ENCODE measurements at places on chromosomes 2 and 18. TPM values are rescaled to one million over a fixed set of nuclear protein-coding genes. Genes with fewer than 3 reads are reported as not detected.

DNA sequence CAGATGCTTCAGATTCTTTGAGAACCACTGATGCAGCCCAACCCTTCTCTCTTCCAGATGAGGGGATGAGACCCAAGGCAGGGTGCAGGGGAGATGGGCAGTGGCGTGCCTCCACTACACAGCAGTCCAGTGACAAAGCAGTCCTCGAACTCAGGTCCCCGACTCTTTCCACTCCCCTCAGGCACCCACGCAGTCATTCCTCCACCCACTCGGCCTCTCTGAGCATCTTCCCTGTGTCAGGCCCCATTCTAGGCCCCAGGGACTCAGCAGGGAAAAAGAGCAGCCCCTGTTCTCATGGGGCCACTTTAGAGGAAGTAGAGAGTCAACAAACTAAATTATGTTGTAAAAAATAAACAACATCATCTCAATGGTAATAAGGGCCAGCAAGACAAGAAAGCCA, 15.2 kb downstream of the KCNK3 start:
- no peaks in the 10 kb centered on the region for H3K27me3 ChIP-seq
- no peak for DNase-seq
- no peak overlapping the region for H3K4me3 ChIP-seq

- no peak overlapping the region for H3K4me3 ChIP-seq
- H3K4me1 ChIP-seq: no peaks in the 10 kb centered on the region
- no peaks in the 10 kb centered on the region for H3K36me3 ChIP-seq
- no peak overlapping the region for H3K27ac ChIP-seq
These were observed 229.7 kb downstream of the EIPR1 start for GRCh38 chr2:3147651-3148530.

DNA sequence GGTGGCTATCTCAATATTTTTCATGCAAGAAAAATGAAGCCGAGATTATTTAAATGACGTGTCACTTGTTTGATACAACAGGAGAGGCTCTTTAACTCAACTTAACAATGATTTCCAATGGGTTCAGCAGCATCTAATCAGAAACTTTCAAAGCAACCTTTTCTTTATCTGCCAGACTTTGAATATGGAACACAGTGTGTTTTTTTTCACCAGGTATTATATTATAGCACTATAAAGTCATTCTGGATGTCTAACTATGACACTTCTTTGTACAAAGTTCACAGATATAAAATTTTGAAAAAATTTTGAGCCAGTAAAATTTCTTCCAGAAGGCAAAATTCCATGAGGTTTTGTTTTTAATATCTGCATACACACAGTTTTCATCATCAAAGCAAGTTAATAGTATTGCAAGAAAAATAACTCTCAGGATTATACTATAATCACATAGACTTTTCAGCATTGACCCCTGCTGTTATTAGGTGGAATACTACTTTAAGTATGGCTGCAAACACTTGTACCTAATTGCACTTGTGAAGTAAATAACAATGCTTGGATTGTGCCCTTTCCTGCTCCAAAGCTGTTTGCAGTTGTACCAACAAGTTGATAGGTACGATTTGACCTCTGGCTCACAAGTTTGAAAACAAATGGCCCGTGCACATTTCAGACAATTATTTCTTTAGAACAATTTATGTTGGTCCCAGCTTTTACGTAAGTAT, 44.0 kb upstream of the DSG1 start:
- DNase-seq: no peak
- no peaks in the 10 kb centered on the region for H3K27me3 ChIP-seq
- no peak overlapping the region for H3K4me3 ChIP-seq
- H3K4me1 ChIP-seq: peaks cover 6% of the 10 kb centered on the region
- H3K27ac ChIP-seq: no peak overlapping the region

The PAPOLG gene
- 14.8 TPM for total RNA-seq

DNA sequence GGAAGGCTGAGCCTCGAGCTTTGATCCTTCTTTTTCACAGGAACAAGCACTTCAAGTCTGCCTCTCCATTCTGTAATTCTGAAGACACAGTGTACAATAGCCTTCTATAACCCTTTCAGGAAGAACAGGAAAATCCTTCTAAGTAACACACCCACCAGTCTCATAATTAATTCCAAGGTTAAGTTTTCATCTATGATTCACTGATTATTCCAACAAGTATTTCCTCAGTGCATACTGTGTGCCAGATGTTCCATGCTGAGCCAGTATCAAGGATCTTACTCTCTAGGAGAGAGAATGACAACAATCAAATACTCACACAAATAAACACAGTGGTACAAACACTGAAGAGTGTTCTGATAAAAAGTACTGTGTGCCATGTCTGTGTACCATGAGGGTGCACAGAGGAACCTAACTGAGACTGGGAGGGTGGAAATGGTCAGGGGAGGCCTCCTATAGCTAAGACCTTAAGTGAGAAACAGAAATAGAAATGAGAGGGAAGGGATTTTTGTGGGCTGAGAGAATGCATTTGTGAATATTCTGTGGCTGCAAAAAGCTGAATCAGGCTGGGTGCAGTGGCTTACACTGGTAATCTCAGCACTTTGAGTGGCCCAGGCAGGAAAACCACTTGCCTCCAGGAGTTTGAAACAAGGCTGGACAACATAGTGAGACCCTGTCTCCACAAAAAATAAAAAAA, 7.3 kb upstream of the MTLN start:
- no peaks in the 10 kb centered on the region for H3K36me3 ChIP-seq
- no peak overlapping the region for H3K4me3 ChIP-seq
- no peak for DNase-seq
- no peaks in the 10 kb centered on the region for H3K4me1 ChIP-seq
- H3K27me3 ChIP-seq: no peaks in the 10 kb centered on the region

- no peak overlapping the region for H3K27ac ChIP-seq
- H3K4me1 ChIP-seq: no peaks in the 10 kb centered on the region
- no peak for DNase-seq
These were observed 75.4 kb upstream of the HNMT start for GRCh38 chr2:137888845-137889244.

DNA sequence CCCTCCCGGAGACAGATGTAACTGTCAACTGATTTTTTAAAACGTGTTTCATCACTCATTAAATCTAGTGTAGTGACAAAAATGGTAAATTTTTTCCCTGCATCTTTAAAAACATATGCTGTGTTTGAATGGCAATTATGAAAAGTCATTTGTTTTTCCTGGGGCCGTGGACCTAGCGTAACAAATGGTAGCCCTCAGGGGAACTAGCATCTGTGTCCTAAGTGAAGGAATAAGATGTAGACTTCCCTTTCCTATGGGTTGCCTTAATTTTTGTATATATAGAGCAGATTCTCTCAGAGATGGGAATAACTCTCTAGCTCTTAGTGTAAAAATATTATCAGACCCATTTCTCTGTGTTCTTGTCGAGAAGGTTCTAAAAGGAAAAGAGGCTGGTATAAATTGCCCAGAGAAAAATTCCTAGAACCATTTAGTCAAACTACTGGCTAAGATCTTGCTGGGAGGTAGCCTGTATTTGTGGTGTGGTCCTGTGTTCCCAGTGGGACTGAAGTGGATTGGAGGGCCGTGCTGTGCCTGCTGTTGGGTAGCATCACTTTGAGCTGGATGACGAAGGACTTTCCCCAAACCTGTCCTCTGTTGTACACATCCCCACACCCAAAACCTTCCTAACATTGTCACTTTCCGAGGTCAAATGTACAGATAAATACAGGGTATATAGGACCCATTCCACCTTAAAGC, 85.8 kb downstream of the LIMS1 start:
- H3K4me1 ChIP-seq: peaks cover 33% of the 10 kb centered on the region
- H3K4me3 ChIP-seq: no peak overlapping the region
- H3K27me3 ChIP-seq: no peaks in the 10 kb centered on the region
- no peak for DNase-seq
- H3K36me3 ChIP-seq: no peaks in the 10 kb centered on the region
- peak overlapping the region; percentile 53 for H3K27ac ChIP-seq

The PDE11A gene
- total RNA-seq: under 0.01 TPM

DNA sequence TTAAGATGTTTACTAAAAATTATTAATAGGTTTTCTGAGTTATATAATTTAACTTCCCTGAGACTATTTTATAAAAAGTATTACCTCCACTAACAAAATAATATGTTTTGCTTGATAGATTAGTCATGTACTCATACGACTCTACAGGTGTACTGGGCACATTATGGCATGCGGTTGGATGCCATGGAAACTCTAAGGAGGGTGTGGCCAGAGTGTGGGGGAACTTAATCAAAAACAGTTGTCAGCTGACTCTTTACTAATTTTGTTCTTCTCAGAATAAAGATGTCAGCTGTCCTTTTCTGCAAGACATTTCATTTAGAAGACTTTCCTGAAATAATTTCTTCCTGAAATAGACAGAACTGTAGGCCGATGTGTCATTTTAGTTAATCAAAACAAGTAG, 228.3 kb upstream of the SIX3 start:
- no peaks in the 10 kb centered on the region for H3K36me3 ChIP-seq
- H3K4me1 ChIP-seq: no peaks in the 10 kb centered on the region
- no peaks in the 10 kb centered on the region for H3K27me3 ChIP-seq

- no peak for DNase-seq
- no peak overlapping the region for H3K27ac ChIP-seq
- peaks cover 7% of the 10 kb centered on the region for H3K27me3 ChIP-seq
These were observed 301.4 kb downstream of the TSN start for GRCh38 chr2:122056853-122057252.

The OTOS gene
- not detected for total RNA-seq

The PROKR1 gene
- total RNA-seq: not detected

DNA sequence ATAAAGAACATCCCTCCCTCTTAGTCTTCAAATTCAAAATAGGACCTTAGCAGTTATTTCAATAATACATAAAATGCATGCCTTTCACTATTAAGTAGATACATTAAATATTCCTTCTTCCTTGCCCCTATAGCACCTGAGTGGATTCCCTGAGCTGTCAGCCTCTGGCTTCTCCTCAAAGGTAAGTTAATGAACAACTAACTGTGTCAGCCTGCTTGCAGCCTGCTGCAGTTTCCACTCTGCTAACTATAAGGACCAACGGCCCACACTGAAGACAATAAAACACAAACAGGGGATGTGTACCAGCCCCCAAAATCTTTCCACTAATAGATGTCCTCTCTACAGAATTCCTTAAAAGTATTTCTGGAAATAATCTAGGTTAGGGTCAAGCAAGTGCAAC, 5.0 kb downstream of the KCTD1 start:
- no peak overlapping the region for H3K4me3 ChIP-seq
- no peak for DNase-seq
- peaks cover 39% of the 10 kb centered on the region for H3K4me1 ChIP-seq
- no peaks in the 10 kb centered on the region for H3K36me3 ChIP-seq
- no peak overlapping the region for H3K27ac ChIP-seq

- no peak for DNase-seq
- no peaks in the 10 kb centered on the region for H3K27me3 ChIP-seq
These were observed 20.7 kb downstream of the FARP2 start for GRCh38 chr2:241376808-241377207.

DNA sequence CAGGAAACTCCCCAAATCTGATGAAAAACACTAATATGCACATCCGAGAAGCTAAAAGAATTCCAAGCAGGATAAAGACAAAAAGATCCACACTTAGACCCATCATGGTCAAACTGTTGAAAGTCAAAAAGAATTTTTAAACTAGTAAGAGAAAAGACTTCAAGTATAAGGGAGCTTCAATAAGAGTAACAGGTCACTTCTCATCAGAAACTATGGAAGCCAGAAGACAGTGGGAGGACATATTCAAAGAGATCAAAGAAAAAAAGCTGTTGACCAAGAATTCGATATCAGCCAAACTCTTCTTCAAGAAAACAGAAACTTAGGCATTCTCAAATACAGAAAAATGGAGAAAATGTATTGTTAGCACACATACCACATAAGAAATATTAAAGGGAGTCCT, 50.4 kb downstream of the ZC3H8 start:
- no peak overlapping the region for H3K27ac ChIP-seq
- H3K36me3 ChIP-seq: no peaks in the 10 kb centered on the region
- H3K4me1 ChIP-seq: no peaks in the 10 kb centered on the region
- no peaks in the 10 kb centered on the region for H3K27me3 ChIP-seq

The CTAGE1 gene
- not detected for total RNA-seq

The GLI2 gene
- total RNA-seq: 7.1 TPM

The RMDN2 gene
- 11.0 TPM for total RNA-seq

GRCh38 chr2:174025271-174026121, 60.3 kb upstream of the SP3 start:
- peak; percentile 96 for DNase-seq
- H3K36me3 ChIP-seq: no peaks in the 10 kb centered on the region
- no peaks in the 10 kb centered on the region for H3K27me3 ChIP-seq

GRCh38 chr2:102485147-102485785, 12.2 kb downstream of the SLC9A4 start:
- H3K4me3 ChIP-seq: no peak overlapping the region
- H3K36me3 ChIP-seq: no peaks in the 10 kb centered on the region
- H3K27ac ChIP-seq: no peak overlapping the region
- peak; percentile 50 for DNase-seq
- H3K27me3 ChIP-seq: no peaks in the 10 kb centered on the region
- H3K4me1 ChIP-seq: no peaks in the 10 kb centered on the region

The CHRND gene
- not detected for total RNA-seq

The ICA1L gene
- total RNA-seq: 13.7 TPM

The SFT2D3 gene
- total RNA-seq: 9.1 TPM

GRCh38 chr2:32357318-32358110, 691 bp downstream of the BIRC6 start:
- peak overlapping the region; percentile 89 for H3K4me3 ChIP-seq
- H3K27me3 ChIP-seq: no peaks in the 10 kb centered on the region
- no peaks in the 10 kb centered on the region for H3K36me3 ChIP-seq
- DNase-seq: peak; percentile 91

DNA sequence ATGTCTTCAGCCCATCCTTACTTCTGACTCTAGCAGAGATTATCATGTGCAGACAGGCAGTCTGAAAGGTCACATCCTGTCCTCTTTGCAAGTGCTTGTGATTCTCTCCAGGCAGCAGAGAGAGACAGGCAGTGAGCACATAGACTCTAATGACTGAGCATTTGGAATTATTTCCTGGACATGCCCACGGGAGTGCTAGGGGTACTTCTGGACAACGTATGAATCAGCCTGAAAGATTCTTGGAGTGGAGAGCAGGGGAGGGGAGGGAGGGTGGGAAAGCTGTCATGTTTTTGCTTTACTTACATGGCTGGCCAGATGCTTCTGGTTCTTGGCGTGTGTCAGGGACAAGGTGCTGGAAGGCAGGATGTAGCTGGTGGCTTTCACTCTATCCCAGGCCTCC, 150.6 kb downstream of the RIF1 start:
- no peak overlapping the region for H3K4me3 ChIP-seq
- H3K4me1 ChIP-seq: peaks cover 15% of the 10 kb centered on the region
- H3K27me3 ChIP-seq: no peaks in the 10 kb centered on the region
- peak; percentile 88 for DNase-seq
- H3K27ac ChIP-seq: peak overlapping the region; percentile 54
- no peaks in the 10 kb centered on the region for H3K36me3 ChIP-seq

- no peak overlapping the region for H3K4me3 ChIP-seq
- DNase-seq: no peak
- no peaks in the 10 kb centered on the region for H3K27me3 ChIP-seq
- no peak overlapping the region for H3K27ac ChIP-seq
- H3K4me1 ChIP-seq: no peaks in the 10 kb centered on the region
These were observed 10.5 kb downstream of the DRC1 start for GRCh38 chr2:26412091-26412673.
